ENCODE measurements at places on chromosomes 16 and 17.

- no peak for DNase-seq
Observed at GRCh38 chr17:73090396-73091202, 1.9 kb downstream of the SLC39A11 start.

GRCh38 chr16:87441886-87442580 lies 49.9 kb downstream of the MAP1LC3B start:
- DNase-seq, result no peak

- peak; percentile 62 for DNase-seq
Observed at GRCh38 chr17:43673516-43674323, 12.0 kb upstream of the MEOX1 start.

- no peak for DNase-seq
Observed at GRCh38 chr17:3818786-3819185, 17.8 kb upstream of the ITGAE start.

DNA sequence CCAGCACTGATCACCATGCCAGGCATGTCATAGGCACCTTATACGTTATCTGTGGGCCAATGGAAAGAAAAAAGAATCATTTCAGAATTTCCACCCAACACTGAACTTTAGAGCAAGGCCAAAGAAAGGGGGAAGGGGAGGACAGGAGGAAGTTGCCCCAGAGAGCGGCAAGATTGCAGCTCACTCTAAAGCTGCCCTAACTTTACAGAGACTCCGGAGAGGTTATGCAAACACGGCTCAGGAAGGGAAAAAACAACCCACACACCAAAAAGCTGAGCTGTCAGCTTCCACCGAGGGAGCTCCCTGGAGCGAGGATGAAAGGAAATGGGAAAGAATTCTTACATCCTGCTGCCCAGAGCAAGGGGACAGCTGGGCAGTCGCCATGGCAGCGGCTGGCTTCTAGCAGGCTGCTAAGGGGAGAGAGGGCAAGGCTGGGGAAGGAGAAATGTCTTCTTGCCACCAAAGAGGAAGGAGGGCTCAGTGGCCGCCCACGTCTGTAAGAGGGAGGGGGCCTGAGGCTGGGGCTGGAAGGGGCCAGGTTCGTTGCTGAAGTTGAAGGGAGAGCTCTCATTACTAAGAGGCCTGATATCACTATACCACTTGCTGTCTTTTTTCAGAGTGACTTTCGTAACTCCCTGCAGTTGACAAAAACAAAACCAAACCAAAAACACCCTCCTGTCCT lies 18.2 kb downstream of the COTL1 start:
- no peak for DNase-seq

DNA sequence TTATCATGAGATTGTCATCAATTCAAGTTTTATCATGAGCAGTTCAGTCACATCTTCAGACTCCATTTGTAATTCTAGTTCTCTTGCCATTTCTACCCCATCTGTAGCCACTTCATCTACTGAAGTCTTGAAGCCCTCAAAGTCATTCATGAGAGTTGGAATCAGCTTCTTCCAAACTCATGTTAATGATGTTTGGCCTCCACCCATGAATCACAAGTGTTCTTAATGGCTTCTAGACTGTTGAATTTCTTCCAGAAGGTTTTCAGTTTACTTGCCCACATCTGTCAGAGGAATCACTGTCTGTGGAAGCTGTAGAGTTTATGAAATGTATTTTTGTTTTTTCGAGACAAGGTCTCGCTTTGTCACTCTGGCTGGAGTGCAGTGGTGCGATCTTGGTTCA lies 16.0 kb downstream of the NSRP1 start:
- DNase-seq, result no peak

DNA sequence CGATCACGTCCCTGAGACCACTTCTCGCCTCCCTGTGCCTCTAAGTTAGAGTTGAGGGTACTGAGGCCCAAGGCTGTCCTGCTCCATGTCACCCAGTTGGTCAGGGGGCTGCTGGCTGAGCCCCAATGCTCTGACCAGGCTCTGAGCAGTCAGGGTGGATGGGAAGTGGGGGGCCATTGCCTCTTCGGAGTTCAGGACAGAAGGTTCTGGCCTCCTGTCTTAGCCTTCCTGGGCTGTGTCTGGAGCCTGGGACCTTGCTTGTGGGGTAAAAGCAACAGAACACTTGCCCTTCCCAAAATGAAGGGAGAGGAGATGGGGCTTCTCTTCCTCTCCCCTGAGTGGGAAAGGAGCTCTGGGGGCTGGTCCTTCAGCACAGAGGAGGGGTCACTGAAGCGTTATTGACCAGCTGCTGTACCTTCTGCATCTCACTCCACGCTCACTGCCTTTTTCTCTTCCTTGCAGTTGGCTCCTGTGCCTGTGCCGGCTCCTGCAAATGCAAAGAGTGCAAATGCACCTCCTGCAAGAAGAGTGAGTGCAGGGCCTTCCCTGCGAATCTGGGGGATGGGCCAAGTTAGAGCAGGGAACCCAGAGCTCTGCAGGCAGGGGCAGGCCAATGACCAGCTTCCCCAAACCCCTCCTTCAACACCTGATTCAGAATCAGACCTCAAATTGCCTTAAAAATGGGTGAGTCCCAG lies 580 bp downstream of the MT1X start:
- no peak for DNase-seq

- DNase-seq, result no peak
Observed at GRCh38 chr16:58634265-58634802, 4.7 kb upstream of the CNOT1 start.

GRCh38 chr17:80025796-80026195 lies 9.9 kb downstream of the TBC1D16 start:
- no peak for DNase-seq
